ENCODE measurements at places on chromosomes 1 and 21. TPM values are rescaled to one million over a fixed set of nuclear protein-coding genes. Genes with fewer than 3 reads are reported as not detected.
A peak's percentile ranks its signal among the peaks of the same experiment; 100 is the strongest.

GRCh38 chr1:111725192-111725591, 14.0 kb downstream of the INKA2 start:
- peak; percentile 90 for DNase-seq

TFF2 gene
- not detected for total RNA-seq

- DNase-seq: peak; percentile 78
These were observed 12.6 kb downstream of the PYCR2 start for GRCh38 chr1:225911191-225912130.

DNA sequence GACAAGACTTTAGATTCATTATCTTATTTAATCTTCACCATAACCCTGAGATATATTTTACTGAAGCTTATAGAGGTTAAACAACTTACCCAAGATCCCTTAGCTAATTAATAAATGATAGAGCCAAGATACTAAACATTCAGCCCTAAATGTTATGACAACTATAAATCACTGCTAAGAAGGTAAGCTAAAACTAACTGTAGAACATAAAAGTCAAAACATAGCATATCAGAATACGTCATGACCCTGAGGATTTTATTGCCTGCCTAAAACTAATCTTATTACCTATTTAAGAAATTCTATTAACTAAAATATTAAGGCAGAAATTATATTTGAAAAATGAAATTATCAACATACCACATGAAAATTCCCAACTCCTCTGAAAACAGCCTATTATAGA, 22.6 kb downstream of the EVI5 start:
- no peak for DNase-seq

GRCh38 chr1:44819196-44819607, 10.9 kb downstream of the BTBD19 start:
- no peak for DNase-seq

DNA sequence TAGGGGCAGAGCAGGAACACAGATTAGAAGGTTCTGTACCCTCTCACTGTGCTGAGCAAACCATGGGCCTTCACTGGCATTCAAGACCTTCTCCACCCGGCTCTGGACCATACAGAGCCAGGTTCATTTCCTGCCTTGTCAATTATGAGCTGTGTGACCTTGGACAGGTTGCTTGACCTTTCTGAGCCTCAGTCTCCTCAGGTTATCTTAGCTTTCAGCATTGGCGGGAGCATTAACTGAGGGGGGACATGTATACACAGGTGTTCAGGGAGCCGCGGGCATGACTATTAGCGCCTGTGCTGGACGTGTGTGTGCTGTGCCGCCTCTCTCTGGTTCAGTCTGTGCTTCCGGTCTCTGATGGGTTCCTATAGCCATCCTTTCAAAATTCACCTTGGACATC, 32.1 kb downstream of the HTR6 start:
- no peak for DNase-seq

SFT2D2 gene
- 40.3 TPM for total RNA-seq

SCP2 gene
- 92.8 TPM for total RNA-seq

LHX4 gene
- not detected for total RNA-seq

DNA sequence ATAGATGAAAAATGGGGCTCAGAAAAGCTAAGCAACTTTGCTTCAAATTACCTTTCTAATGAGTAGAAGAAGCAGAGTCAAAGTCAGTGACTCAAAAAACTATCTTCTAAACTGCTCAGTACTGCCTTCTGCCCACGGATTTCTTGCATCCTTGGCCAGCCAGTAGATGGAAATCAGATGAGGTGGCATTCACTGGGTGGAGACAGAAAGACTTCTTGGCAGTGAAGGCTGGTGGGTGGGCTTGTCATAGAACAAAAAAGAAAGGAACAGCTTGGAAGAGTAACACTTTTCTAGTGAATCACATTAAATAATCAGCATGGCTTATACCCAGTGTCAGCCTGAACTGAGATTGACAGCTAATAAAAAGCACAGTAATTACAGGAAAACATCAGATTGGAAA, 170.7 kb downstream of the ST6GALNAC5 start:
- DNase-seq: no peak

GRCh38 chr1:218351391-218352074, 6.4 kb downstream of the TGFB2 start:
- peak; percentile 60 for DNase-seq

GRCh38 chr1:9184749-9185148, 49.8 kb upstream of the H6PD start:
- DNase-seq: no peak

DNA sequence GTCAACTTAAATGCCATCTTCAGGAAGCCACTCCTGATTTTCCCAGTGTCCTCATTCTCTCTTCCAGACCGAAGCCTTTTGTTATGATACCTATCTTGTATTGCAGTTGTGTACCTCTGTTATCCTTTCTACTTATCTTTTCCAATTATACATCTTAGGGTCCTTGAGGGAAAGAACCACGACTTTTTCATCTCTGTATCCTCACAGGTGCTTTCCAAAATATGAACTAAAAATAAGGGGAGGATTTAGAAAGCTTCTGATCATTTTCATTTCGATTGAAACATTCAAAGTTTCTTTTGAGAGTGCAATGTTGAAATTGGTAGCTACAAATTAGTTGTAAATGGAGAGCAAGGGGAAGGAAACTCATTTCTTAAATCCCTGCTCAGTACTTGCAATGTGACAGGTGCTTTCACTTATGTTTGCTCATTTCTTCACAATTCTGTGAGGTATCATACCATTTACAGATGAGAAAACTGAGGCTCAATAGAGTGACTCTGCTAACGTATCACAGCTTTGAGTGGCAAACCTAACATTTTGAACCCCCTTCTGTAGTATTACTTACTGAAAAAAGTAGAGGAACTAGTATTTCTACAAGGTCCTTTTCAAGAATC, 24.2 kb downstream of the SLC19A2 start:
- DNase-seq: no peak

PPFIA4 gene
- total RNA-seq: 39.8 TPM

GRCh38 chr1:203500279-203500678, 6.3 kb downstream of the OPTC start:
- DNase-seq: no peak

DNA sequence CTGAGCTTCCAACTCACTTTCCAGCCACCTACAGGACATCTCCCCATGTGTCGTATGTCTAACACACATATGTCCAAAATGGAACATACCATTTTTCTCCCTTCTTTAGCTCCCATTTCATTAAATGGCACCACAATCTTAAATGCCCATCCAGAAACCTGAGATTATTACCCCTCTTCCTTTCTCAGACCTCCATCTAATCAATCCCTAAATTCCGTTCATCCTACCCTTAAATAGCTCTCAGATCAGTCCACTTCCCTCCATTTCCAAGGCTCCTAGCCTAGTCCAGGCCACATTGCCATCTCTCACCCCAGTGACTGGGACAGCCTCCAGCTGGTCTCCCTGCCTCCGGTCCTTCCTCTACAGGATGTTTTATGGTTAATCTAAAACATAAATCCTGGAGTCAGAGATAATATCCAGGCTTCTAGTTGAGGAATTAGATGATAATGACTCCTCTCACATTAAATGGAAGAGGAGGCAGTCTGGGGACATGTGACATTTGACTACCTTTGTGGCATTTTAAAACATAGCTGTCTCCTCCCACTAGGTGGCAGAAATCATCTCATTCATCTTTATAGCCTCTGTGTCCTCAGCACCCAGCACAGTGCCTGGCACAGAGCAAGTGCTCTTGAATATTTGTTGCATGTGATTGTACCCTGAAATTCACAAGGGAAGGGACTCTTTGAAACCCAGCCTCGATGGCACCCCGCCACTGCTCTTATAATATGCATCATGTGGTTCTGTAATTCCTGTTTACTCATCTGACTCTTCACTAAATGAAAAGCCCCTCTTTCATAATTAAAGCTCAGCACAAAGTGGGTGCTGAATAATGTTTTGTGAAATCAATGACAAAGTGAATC, 102.3 kb downstream of the TMEM53 start:
- DNase-seq: no peak

DNA sequence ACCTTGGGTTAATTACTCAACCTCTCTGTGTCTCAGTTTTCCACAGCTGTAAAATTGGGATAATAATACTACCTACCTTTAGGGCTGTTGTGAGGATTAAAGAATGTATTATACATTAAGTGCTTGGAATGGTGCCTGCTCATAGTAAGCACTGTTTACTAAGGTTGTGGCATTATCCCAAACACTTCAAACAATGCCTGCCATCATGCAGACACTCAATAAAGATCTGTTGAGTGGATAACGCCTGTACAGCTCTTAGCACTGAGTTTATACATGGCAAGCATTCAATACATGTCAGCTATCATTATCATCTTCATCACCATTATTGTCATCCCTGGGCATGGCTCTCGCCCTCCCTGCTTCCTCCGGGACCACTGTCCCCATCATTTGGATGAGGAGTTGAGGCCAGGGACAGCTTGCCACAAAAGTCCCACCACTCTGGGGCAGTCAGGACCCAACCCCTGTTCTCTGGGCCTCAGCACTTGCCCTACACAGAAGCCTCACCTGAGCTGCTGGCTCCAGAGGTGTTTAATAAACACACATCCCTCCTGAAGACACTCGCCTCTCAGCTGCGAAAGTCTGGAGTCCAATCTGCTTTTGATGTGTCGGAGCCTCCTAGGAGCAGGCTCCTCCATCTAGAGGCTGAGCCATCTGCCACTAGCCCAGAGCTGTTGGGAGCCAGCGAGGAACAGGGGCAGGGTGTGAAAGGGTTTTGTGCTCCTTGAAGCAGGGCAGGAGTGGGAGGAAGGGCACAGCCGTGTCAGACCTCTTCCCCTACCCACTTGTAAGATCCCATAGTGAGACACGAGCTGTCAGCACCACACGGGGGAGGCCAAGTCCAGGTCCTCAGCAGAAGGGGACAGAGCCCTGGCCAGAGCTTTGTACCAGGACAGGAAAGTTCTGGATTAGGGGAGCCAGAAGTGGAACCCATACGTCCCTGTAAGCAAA, 80.9 kb upstream of the ZC3H12A start:
- DNase-seq: no peak

Measured in tongue (tissue), 3 donors.